ENCODE measurements at places on chromosomes 3 and 15. TPM values are rescaled to one million over a fixed set of nuclear protein-coding genes. Genes with fewer than 3 reads are reported as not detected.
A peak's percentile ranks its signal among the peaks of the same experiment; 100 is the strongest.

DNA sequence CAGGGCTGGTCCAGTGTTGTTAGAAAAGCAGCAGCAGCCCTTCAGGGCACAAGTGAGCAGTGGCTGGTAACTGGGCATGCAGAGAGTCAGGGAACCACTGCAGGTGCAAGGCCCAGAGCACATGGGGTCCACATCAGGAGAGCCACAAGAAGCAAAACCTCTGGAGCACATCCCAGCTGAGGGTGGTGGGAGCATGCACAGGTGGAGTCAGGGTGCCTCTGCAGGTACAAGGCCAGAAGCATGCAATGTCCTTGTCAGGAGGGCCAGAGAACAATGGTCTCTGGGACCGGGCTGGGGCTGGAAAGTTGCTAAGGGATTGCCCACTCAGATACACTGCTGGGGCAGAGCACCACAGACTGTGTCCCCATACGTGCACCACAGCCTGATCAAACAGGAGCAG is 226.1 kb upstream of the UBE2E2 start:
- no peak for DNase-seq

DNA sequence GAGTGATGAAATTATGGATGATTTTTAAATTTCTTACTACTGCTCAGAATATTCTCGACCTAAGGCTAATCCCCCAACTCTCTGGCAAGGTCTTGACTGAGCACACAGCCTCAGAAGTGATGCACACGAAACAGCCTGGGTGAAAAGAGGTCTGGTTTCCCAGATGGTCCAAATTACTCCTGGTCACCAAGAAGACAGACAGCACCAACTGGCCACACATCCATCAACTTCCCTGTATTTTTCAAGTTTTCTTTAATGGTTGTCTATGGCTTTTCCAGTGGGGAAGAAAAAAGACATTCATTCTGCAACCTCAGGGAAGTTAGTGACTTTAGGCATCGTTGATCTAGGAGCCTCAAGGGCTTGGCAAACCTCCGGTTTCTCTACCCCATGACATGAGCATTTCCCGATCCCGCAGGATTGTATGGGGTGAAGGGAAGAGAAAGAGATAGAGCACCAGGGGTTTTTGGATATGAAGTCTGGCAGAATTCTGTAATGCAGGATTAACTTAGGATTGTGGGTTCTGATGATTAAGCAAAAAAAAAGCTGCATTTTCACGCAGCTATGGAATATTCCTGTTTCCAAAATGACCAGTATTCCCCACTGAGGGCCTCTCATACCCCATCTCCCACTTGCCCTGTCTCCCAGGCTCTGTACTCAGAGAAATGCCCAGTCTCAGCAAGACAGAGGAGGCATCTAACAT is 62.2 kb downstream of the UMPS start:
- DNase-seq = peak; percentile 58

GRCh38 chr3:125280668-125281361 is 68.3 kb upstream of the SLC12A8 start:
- peak; percentile 14 for DNase-seq

The TRH gene
- 0.62 TPM for total RNA-seq

The DHX30 gene
- total RNA-seq = 63.9 TPM

The TGM4 gene
- total RNA-seq = not detected
